ENCODE measurements at places on chromosomes 4 and X.

DNA sequence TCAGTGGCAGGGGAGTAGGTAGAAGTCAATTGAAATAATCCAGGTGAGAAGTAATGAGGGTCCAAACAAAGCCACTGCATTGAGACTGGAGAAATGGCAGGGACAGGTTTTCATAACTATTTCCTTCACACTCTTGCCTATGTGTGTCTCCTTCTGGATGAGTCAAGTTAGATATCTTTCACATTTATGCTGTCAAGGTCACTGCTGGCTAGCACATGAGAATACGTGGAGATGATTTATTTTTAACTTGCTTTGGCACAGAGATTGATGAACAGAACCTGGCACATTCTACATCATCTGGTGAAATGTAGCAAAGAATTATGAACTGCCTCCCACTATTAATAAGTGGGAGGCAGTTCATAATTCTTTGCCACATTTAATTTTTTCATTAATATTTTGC lies 66.7 kb upstream of the BOD1L1 start:
- no peak for DNase-seq

DNA sequence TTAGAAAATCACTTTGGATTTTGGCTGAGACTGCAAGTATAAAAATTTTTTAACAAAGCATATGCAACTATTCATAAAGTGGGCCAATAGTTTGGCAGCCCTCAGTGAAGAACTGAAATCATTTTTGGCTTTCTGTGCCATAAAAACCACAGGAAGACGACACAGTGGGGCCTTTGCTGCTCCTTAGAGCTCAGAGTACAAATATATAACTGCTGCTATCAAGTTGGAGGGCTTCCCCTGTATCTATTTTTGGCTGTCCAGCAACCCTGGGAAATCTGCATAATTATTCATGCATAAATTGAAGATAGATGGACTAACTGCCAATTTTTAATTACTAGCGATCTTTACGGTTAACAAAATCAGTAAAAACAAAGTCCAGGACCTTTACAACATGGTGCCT lies 51.5 kb upstream of the FTHL17 start:
- DNase-seq: no peak

DNA sequence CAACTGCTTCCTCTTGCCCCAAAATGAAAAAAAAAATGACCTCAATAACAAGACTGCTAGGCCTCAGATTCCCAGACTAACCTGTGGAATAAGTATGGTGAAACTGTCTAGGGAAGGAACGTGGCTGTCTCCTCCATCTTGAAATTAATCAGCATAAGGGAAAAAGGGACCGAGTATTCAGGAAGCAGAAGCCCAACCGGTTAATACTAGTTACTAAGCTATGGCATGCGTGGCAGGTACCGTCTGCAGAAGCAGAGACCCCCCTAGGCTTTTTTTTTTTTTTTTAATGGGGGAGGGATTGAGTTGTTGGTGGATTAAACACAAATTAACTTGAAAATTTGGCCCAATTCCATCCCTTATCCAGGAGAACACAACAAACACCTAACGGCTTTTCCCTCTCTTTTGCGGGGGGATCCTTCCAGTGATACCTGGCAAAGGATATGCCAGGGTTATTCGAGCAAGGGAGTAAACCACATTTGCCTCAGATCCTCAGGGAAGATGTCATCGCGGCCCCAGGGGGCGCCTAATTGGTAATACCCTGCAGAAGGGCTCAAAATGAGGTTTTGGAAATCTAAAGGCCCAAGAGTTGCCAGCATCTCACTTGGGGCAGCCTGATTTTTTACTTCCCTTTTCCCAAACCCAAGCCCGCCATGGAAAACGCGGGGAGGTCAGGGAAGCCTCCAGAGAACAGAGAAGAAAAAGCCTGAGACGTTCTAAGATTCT lies 893 bp downstream of the RLIM start:
- no peak for DNase-seq

DNA sequence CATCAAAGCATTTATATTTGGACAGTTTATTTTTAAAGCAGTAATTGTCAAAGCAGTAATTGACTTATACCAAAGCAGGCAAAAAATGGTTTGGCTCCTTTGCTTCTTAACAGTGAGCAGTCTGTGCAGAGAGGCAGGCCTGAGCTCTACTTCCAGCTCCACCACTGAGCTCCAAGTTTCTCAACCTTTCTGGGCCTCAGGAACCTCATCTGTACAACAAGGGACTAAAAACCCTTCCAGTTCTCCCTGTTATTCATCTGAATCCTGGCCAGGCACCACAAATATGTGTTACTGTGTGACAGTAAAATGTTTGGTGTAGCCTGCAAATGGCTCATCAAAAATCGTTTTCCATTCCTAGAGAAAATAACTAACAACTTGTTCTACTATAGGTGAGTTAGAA lies 88.7 kb upstream of the TTC29 start:
- DNase-seq: no peak

GRCh38 chrX:78997870-78998558 lies 52.8 kb downstream of the P2RY10 start:
- no peak for DNase-seq

GRCh38 chr4:78661921-78662521 lies 110.5 kb downstream of the ANXA3 start:
- no peak for DNase-seq

- DNase-seq: no peak
Observed at GRCh38 chr4:114304567-114304966, 294.0 kb upstream of the UGT8 start.

DNA sequence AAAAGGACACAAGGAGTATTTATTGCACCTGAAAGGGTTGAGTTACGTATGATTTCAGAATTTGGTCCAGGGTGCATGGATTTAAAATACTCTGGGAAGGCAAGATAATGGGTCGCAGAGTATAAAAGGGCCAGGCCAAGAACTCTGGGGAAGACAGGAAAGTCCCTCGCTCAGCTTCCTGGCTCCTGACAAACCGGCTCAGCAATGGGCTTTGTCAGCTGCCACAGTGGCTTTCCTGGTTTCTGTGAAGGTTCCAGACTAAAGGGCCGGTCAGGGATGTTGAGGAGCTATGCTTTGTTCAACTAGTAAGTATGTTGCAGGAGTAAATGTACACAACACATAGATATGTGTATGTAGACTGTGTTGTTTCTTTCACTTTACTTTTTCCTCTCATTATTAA lies 154.4 kb upstream of the ETNPPL start:
- no peak for DNase-seq

GRCh38 chrX:130083107-130083490 lies 27.2 kb downstream of the ELF4 start:
- DNase-seq: no peak

DNA sequence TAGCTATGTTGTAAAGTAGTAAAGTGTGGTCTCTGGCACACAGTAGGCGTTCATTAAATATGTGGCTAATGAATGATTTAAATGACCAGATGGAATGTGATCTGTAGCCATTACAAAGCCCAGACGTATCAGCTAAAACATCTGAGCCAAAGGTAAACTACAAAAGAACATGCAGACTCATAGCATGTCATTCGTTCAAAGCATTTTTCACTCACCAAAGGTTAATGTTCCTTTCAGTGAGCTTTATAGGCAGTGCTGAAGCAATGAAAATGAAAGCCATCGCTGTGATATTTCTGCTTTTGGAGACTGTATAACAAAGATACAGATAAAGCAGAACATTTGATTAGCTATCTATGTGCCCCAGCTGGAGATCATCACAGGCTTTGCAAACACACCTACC lies 50.5 kb downstream of the F9 start:
- DNase-seq: no peak

DNA sequence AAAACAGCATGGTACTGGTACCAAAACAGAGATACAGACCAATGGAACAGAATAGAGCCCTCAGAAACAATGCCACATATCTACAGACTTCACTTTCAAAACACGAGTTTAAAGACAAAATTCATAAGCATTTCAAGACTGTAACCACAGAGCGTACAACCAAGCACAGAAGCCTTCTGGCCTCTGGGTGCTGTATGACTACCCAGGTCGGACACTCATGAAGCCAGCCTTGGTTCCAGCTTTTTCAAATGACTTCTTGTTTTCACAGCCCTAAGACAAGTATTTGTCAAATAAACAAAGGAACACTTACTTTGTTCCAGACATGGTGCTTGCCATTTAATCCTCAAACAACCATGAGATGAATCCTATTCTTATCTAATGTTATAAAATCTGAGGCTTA lies 536.1 kb upstream of the NR3C2 start:
- no peak for DNase-seq

- DNase-seq: no peak
Observed at GRCh38 chr4:28883211-28883610, 1837.0 kb upstream of the PCDH7 start.

DNA sequence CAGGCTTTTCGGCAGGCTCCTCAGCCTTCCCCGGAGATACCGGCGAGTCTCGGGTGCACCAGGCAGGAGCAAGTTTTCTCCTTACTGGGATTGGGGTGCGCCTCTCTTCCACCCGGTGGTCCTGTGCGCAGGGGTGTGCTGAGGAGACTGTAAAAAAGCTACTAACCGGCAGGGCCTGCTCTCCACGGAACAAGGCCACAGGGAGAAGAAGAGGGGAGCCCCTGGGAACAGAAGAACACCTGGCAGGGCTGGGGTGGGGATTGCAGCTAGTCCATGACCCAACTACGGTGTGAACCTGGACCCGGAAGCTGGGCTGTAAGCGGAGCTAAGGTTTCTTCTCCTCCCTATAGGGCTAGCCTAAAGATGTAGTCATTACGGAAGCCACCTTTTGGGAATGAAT lies 17.7 kb upstream of the ZIC3 start:
- DNase-seq: no peak

DNA sequence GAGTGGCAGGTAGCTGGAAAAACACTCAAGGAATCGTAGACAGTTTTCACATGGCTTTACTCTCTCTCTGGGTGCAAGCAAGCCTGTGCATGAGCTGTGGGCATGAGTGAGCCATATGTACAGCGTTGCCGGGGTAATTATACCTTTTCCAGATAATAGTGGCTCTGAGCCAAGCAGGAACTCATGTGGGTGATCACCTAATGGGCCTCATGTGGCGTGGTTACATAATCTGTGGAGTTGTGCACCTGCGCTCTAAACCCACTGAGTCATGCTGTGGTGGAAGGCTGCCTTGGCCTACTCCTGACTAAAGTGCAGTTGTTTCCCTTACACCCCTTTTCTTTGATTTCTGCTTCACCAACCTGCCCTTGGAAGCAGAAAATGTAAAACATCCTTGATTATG lies 1564.5 kb upstream of the PCDH10 start:
- no peak for DNase-seq

DNA sequence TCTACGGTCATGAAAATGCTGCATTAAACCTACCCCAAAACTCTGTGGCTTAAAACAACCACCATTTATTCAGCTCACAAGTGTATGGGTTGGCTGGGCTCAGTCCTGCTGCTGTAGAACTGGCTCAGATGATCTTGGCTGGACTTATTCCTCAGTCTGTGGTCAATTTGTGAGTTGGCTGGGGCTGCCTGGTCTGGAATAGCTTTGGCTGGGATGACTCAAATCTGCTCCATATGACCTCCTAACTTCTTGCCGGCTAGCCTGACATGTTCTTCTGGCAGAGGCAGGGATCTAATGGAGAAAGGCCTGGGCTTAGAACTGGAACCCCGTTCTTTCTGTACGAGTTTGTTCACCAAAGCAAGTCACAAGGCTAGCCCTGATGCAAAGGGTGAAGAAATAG lies 71.7 kb downstream of the CFAP299 start:
- no peak for DNase-seq

- no peak for DNase-seq
Observed at GRCh38 chr4:30767147-30767845, 47.1 kb downstream of the PCDH7 start.

GRCh38 chr4:79298484-79298883 lies 27.4 kb downstream of the NAA11 start:
- no peak for DNase-seq

GRCh38 chr4:108849611-108850168 lies 86.8 kb upstream of the ETNPPL start:
- no peak for DNase-seq

DNA sequence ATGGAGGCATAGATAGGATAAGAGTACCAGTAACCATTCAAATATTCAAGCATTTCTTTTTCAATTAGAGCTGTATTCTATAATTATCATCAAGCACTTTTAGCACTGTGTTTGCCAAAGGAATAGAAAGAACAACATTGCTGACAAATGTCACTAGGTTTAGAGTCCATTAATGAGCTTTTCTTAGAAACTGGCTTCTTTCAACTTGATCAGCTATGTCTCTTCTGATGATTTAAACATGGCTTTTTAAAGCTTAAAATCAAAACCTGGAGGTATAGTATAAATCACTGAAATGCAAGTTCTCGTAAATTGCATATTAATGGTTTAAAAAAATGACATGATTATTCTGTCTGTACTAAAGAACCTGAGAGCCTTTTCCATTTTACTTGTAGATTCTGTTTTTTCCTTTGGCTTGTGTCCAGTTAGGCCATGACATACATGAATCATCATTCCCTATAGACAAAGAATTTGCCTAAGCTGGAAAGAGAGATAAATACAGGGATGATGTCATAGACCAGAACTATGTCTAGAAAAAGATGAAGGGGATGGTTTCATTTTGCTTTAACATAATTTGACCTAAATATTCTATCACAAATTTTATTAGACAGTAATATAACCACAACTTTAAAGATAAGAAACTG lies 340.1 kb upstream of the CTSO start:
- DNase-seq: no peak

GRCh38 chr4:168707205-168707604 lies 210.4 kb downstream of the PALLD start:
- no peak for DNase-seq

DNA sequence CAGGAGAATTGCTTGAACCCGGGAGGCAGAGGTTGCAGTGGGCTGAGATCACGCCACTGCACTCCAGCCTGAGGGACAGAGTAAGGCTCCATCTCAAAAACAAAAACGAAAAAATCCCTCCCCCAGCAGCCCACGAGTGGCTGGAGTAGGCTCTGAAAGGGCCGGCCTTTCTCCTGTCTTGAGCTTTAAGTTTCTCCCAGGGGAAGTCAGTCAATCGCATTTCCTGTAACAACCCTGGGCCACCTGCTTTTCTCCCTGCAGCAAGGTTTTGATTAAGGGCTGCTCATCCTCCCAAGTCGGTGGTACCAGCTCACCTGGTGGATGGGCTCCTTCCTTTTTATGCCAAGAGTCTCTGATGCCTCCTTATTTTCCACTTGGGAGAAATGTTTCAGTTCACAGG lies 2.0 kb upstream of the NYX start:
- no peak for DNase-seq

- no peak for DNase-seq
Observed at GRCh38 chrX:105273326-105273725, 52.8 kb upstream of the TEX13A start.

- DNase-seq: no peak
Observed at GRCh38 chrX:9888953-9889470, 78.1 kb upstream of the CLDN34 start.

DNA sequence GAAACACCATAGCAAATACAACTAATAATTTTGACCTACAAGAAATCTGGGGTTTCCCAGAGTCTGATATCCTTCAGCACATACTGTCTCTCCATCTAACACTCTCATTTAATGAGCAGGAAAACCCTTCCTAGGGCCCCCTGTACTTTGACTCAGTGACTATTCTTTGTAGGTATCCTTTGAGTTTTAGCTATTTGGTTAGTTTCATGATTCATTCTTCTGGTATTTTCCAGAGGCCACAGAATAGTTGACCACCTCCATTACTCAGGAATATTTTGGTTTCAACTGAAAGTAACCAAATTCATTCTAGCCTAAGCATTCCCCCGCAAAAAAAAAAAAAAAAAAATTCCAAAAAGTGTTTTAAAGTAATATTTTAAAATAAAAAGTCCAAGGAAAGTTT lies 140.0 kb downstream of the IDS start:
- DNase-seq: no peak

Data from NCI-H187 treated with DMSO at 0.1 percent for 48 hours (cell line).